ENCODE measurements at places on chromosomes 1 and 21. TPM values are rescaled to one million over a fixed set of nuclear protein-coding genes. Genes with fewer than 3 reads are reported as not detected.

The STUM gene
- total RNA-seq = 0.03 TPM

- DNase-seq = no peak
These were observed 63.3 kb downstream of the PBX1 start for GRCh38 chr1:164622068-164622845.

DNA sequence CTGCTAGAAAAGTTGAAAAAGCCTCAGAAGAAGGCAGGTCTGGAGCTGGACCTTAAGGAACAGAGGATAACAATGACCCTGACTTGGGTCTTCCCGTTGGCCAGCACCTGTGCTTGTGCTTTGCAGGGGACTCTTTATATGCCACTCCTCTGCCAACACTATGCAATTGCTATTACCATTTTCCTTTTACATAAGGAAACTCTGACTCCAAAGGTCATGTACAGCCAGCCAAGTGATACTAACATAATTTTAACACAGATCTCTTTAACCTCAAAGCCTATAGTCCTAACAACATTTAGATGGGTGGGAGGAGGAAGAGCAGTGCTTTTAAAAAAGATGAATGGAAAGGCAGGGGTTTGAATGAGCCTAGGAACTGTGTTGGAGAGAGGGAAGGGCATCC is 106.6 kb upstream of the RAB4A start:
- no peak for DNase-seq

- DNase-seq = no peak
These were observed 143.2 kb downstream of the MIS18A start for GRCh38 chr21:32135401-32136363.

The TTC22 gene
- 0.10 TPM for total RNA-seq

The MIGA1 gene
- total RNA-seq = 14.4 TPM

The WNT3A gene
- total RNA-seq = not detected

DNA sequence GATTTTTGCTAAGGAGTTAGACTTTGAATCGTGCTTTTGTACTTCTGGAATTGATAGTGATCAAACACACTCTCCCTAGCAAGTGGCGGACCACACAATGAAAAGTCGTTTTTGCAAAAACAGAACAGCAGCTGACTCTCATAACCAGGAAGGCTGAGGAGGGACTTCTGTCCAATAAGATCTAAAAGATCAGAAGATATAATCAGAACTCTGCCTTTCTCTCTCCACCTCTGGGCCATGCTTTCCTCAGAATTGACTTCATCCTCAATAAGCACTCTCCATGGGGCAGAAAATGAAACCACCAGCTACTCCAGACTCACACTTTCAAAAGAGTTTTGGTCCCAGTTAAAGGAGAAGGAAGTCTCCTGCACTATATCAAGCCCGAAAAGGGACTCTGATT is 55.3 kb upstream of the SAMD13 start:
- DNase-seq = no peak

The FCRLA gene
- total RNA-seq = 0.15 TPM

DNA sequence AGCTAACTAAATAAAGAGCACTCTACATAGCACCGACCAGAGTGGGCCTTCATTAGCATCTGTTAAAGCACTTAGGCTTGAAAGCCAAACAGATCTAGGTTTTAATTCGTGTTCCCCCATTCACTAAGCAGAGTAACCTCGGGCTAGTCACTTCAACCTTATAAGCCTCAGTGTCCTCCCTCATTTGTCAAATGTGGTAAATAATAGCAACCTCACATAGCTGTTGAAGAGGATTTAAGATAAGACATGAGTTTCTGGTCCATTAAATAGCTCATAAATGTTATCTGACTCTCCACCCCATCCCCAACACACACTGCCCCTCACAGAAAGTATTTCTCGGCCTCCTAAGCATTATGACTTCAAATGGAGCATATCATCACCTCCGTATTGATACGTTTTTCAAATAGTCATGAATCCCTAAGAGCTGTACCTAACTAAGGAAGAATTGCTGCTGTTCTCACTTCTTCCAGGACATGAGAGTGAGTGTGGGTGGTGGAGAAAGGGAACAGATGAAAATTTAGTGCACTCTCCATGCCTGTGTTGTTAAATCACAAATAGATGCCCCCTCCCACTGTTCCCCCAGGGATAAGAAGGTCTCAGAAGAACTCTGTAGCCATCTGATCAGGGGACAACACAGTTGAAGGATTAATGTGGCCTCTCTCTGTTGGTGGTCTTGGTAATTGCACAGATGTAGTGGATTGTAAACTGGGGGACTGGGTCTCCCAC is 47.6 kb downstream of the PLPP3 start:
- DNase-seq = no peak

GRCh38 chr1:73104749-73105148 is 822.4 kb upstream of the NEGR1 start:
- DNase-seq = no peak

DNA sequence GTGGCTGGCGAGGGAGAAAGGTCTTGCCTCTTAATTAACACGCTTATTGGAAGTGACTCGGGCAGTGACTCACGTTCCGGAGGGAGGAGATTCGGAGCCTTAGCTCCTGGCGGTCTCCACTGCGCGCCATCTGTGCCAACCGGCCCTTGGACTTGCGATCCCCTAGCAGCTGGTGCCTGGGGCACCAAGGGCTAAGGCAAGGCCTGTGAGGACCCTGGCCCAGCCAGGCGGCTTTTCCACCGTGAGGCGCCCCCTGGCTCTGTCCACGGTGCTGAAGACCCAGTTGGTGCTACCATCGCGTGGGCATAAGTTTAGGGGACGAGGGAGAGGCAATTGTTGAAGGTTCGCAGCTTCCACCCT is 1.3 kb upstream of the SYT6 start:
- no peak for DNase-seq

The PSMG1 gene
- total RNA-seq = 70.0 TPM
